ENCODE measurements at places on chromosomes 6 and 20.

DNA sequence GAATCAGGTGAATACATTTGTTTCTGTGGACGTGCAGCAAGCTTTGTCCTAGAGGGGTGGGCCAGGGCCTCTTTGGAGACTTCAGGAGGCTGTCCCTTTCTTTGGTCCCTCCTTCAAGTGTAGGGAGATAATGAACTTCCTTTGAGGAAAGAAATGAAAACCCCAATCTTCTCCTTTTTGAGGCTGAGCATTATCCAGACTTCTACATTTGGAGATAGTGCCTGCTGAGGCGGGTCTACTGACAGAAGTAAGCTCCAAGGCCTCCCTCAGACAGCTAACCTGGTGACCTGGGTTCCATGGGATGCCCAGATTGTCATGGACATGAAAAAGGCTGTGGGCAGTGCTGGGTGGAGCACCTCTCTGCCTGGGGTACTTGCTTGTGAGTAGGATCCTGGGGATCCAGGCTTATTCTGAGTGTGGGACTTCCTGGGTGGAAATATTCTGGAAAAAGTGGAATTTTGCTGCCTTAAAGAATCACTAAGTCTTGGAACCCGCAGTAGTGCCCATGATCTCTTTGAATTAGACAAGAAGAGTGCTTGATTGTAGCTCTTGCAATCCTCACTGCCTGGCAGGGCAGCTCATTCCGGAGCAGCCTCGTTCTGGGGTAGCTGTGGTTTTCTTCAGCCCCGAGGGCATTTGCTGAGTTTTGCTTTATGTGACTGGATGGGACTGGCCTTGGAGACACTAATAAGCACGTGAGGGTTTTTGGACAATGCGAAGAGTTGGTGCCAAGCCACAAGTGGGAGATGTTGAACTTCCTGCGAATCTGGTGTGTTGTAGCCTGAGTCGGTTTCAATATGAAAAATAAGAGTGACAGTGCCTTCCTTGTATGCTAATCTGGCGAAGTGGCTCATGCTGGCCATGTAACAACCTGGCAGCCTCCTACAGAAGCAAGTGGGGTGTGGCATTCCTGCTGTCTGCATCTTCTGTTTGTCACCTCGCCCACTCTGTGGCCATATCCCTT is 28.1 kb downstream of the SNRNP48 start:
- DNase-seq, result peak; percentile 18

- no peak for DNase-seq
These were observed 130.8 kb downstream of the BTBD9 start for GRCh38 chr6:38508894-38509293.

GRCh38 chr6:33718713-33719112 is 7.2 kb upstream of the UQCC2 start:
- DNase-seq, result no peak

DNA sequence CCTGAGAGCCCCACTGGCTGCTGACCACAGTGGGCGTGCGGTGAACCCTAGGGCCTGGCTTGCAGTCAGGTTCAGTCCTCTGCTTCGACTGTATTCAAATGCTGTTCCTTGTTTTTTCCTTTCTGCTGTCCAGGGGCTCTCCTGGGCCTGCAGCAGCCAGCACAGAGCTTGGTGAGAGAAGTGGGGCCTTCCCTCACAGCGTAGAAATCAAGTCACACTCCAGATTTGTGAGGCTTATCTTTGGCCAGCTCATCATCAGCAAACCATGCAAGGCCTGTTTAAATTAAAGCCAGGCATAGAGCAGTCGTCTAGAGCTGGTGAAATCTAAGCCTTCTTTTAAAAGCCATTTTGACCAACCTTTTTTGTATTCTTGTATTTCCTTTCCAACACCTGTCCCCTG is 8.4 kb downstream of the FAM120B start:
- DNase-seq, result no peak

- DNase-seq, result no peak
These were observed 36.9 kb downstream of the C20orf203 start for GRCh38 chr20:32636821-32637220.

GRCh38 chr6:155143029-155143577 is 120.7 kb upstream of the CLDN20 start:
- no peak for DNase-seq

- no peak for DNase-seq
These were observed 32.3 kb upstream of the GNRH2 start for GRCh38 chr20:3010985-3011723.

- DNase-seq, result no peak
These were observed 23.8 kb downstream of the PYGB start for GRCh38 chr20:25271486-25272222.

GRCh38 chr6:26104457-26105108 is 17.4 kb downstream of the HFE start:
- no peak for DNase-seq

DNA sequence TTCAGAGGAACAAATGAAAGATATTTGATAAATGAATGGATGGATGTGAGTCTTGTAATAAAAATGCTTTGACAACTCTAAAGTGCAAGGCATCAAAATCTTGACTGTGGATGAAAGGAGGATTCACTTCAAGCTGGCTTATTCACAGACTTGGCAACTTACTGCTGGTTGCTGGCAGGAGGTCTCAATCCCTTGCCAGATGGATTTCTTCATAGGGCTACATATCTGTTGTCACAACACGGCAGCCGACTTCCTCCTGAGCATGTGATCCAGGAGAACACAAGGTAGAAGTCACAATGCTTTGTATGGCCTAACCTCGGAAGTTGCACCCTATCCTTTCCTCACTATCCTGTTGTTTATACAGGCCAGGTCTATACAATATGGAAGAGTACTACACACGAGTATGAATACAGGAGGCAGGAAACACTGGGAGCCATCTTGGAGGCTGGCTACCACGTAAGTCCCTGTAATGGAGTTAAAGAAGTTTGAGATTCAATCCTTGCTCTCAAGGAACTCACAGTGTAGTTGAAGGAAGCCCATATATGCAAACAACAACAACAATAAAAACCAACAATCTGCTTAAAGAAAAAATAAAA is 97.9 kb downstream of the ID4 start:
- no peak for DNase-seq

DNA sequence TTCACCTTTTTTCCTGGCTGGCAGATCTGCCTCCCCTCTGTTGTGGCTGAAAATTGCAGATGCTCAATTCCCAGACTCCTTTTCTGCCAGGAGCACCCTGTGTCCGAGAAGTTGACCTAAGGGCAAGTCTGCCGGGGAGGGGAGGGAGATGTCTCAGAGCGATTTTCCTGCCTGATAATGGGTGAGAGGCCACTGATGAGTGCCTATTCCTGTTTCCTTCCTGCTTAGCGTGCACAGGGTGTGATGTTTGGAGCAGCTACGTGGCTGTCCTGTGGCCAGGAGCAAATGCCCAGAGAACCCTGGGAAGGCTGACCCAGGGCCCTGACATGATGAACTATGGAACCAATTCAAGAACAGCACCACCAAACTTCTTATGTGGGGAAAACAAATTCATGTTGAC is 22.5 kb downstream of the SOX4 start:
- DNase-seq, result no peak

GRCh38 chr20:48722737-48723191 is 105.0 kb downstream of the PREX1 start:
- no peak for DNase-seq

DNA sequence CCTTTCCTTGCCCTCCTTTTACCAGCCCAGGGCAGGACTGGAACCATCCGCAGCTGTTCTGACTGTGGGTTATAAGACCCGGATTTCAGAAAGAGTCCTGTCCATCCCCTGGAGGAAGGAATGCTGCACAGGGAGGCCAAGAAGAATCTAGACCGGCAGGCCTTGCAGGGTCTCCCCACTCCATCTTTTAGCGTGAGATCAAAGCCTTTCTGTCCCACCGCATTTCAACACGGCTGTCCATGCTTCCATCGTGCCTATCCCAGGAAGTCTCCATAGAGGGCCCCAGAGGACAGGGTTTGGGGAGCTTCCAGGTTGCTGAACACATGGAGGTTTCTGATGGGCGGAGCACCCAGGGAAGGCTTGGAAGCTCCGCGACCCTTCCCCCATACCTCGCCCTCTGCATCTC is 79.3 kb upstream of the AGPAT4 start:
- DNase-seq, result no peak

All from activated CD4-positive, alpha-beta T cell treated with anti-CD3 and anti-CD28 coated beads, Interleukin-2, amount 50 U/mL, for 48 hours (primary cell).